ENCODE measurements at places on chromosomes 16 and 17. TPM values are rescaled to one million over a fixed set of nuclear protein-coding genes. Genes with fewer than 3 reads are reported as not detected.

DNA sequence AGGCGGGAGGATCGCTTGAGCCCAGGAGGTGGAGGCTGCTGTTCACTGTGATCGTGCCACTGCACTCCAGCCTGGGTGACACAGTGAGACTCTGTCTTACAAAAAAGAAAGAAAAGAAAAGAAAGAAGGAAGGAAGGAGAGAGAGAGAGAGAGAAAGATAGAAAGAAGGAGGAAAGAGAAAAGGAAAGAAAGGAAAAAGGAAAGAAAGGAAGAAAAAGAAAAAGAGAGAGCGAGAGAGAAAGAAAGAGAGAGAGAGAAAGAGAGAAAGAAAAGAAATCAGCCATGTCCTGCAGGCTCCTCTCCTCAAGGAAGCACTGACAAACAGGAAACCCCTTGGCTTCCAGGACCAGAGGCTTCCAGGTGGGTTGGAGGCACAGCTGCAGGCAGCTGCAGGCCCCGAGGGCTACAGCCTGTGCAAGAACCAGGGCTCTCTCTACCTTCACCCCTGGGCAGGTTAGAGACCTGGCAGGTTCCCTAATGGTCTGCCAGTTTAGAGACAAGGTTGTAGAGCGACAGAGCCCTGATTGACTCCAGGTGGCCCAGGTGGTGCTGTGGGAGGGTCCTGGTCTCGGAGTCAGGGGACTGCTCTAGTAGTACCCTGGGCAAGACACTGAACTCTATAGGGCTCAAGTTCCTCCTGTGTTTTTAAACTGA, 53.8 kb downstream of the PECAM1 start:
- DNase-seq = no peak

Gene GSG1L
- not detected for total RNA-seq

DNA sequence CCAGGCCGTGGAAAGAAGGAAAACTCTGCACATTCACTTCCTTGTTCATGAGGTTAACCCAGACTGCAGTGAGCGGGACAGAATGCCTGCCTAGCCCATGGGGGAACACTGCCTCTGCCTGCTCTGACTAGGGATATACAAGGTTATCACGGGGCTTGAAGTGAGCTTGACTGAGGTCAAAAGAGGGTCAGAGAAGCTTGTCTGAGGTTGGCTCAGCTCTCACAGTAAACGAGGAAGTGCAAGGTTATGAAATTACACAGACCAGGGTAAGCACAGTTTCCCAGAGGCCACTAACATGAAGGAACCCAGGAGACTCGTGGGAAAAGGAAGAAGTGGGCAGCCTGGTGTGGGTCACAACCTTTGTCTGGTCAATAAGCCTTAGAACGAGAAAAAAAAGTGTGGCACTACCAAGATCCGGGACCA, 28.7 kb downstream of the HIC1 start:
- no peak for DNase-seq

DNA sequence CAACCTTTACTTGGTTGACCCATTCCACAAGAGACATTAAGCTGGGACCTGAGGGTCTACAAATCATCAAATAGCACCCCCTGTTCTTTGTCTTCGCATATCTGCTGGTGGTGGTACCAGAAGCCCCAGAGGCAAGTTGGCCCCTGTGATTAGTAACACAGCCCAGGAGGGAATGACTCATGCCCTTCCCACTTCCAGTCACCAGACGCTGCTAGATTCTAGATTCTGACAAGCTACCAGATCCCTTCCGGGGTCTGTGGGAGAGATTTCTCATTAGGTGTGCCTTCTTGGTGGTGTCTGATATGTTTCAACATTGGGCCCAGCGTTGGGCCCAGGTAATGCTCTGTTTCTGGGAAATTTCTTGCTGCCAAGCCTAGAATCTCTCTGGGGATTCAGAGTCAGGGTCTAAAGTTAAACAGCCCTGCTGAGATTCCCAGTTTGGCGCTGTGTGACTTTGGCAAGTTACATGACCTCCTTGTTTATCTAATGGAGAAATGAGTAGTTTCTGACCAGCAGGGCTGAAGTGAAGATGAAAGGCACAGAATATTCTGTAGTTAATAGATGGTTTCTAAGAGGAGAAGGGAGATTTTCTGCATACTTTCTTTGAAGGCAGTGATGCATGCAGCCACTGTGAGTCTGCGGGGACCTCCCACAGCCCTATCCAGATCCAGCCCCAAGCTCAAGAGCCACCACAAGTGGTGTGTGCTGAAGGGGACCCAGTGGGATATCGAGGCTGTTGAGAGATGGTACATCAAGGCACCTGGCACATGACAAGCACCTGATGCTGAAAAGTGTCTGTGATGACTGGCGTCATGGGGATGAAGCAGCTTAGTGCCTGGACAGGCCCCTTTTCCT, 3.9 kb downstream of the TRPV2 start:
- DNase-seq = peak; percentile 80

DNA sequence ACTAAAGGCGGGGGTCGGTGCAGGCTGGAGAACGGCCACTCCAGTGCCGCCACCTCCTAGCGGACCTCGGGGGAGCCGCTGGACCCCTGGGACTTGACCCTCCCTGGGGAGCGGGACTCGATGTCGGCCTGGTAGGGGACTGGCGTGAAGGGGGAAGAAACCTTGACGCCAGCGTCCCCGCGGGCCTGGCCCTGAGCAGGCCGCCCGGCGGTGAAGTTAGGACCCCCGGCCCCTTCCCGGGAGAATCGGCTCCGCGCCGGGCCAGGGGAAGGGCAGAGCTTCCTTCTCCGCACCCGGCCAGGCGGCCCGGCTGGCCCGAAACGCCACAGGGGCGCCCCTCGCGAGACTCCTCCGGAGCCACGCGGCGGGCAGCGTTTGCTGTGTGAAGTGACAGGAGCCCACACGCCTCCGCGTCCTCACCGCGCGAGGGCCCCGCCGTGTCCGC, 389 bp downstream of the DUS1L start:
- peak; percentile 31 for DNase-seq

Gene CARD14
- total RNA-seq = 2.9 TPM

GRCh38 chr17:36591434-36592315, at the start of gene DHRS11:
TSS of gene DHRS11 (plus strand) at chr17:36591879. CDS start at chr17:36592010, 131 bp downstream.
- peak; percentile 88 for DNase-seq

- DNase-seq = no peak
These were observed 299.3 kb upstream of the SALL1 start for GRCh38 chr16:51450376-51450775.

GRCh38 chr17:5131146-5131715, 15.4 kb downstream of the USP6 start:
- DNase-seq = no peak

- DNase-seq = peak; percentile 42
These were observed 986 bp upstream of the ELOB start for GRCh38 chr16:2777903-2778629.
